A549 (cell line): ENCODE measurements at places on chromosomes 11 and 22. TPM values are rescaled to one million over a fixed set of nuclear protein-coding genes. Genes with fewer than 3 reads are reported as not detected.

Gene CYP2D6
- 0.63 to 1.0 TPM (median 0.91 TPM) in 3 replicates for polyA plus RNA-seq

Gene SCO2
- polyA plus RNA-seq = 1.7 to 2.6 TPM (median 2.3 TPM) in 3 replicates

Gene PLAAT2
- 0.14 to 0.42 TPM (median 0.26 TPM) in 3 replicates for polyA plus RNA-seq

Gene CRYBB1
- not detected in 3 replicates for polyA plus RNA-seq

- DNase-seq = no peak
These were observed 42.5 kb downstream of the LMO1 start for GRCh38 chr11:8221046-8221723.

DNA sequence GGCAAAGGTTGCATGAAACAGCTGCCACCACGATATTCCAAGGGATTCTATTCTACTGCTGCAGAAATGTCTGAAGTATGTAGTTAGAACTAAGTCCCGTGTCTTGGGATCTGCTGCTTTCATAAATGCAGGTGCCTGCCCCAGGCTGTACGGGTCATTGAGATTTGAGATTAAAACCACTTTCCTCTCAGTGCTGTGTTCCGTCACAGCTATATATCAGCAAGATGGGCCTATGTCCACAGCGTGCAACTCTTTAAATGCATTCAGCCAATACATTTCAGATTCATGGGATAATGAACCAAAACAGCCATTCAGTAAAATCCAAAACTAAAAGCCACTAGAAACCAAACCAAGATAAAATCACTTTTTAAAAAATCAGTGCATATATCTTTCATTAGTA lies 107.3 kb upstream of the LUZP2 start:
- DNase-seq = no peak

GRCh38 chr11:64841592-64842365 lies 2.7 kb downstream of the CDC42BPG start:
- DNase-seq = no peak
